NCI-H187 treated with DMSO at 0.1 percent for 48 hours (cell line): ENCODE measurements at places on chromosomes 16 and 17.

DNA sequence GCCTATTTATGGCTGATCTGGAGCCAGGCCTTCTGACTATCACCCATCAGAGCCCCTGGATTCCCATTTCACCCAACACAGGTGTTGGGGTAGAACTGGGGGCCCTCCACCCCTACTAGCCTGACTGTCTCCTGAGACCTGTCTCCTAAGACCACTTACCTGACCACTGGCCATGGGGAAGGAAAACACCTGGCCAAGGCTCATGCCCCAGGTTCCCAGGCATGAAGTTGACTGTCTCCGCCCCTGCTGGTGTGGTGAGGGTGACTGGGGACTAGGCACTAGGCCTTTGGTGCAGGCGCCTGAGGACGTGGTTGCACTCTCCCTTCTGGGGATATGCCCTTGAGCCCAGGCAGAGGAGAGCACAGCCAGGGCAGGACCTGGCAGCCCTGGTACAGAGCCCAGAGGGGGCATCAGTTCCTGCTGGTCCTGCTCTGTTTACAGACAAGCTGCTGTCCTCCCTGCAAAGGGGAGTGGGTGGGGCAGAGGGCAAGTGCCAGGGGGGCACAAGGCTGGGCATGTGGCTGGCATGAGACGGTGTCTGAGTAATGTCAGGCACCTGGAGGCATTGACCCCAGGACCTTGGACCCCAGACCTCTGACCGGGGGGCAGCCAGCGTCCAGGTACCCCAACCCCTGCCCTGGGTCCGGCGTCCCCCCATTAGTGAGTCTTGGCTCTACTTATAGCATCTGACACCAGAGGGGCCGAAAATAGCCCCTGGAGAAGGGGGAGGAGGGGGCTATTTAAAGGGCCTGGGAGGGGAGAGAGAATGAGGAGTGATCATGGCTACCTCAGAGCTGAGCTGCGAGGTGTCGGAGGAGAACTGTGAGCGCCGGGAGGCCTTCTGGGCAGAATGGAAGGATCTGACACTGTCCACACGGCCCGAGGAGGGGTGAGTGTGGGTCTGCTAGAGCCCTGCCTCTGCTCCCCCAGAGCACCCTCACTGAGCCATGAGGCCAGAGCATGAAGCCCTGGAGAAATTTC, at the start of gene TCAP:
Gene TCAP (plus strand): TSS at position 769 of the 981 bp plus-strand sequence. CDS start 11 bp downstream, at position 780.
- no peak for DNase-seq

DNA sequence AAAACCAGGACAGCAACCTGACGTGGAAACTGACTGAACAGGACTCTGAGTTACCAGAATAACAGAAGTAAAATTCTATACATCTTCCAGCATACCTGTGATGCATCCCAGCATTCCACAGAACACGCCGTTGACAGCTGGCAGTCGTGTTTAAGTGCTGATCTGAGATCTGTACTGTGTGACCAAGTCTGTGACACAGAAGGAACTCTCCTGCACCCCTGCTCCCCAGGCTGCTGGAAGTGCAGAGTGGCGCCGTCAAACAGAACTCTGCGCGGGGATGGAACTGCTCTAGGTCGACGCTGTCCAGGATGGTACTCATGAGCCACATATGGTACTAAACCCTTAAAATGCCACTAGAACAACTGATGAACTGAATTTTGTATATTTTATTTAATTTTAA, 804 bp upstream of the ITGAE start:
- no peak for DNase-seq

- DNase-seq, result no peak
These were observed 868.3 kb downstream of the CDH11 start for GRCh38 chr16:64253525-64253924.

GRCh38 chr17:82394278-82394677, 22.7 kb downstream of the UTS2R start:
- DNase-seq, result no peak

DNA sequence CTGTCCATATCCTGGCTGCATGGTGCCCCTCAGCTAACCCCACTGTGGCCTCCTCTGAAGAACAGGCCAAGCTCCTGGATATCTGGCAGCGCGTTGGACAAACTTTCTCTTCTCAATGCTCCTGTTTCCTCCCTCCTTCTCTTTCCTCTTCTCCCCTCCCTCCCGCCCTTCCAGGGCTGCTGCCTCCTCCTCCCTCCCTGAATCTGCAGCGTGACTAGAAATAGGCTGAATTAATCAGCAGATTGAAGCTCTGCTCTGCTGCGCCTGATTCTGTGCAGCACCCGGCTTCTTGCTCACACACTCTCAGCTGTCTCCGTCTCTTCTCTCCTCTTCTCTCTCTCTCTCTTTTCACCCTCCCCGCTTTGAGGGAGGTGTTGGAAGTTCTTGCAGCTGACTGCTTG, 19.8 kb downstream of the TMEM94 start:
- no peak for DNase-seq

DNA sequence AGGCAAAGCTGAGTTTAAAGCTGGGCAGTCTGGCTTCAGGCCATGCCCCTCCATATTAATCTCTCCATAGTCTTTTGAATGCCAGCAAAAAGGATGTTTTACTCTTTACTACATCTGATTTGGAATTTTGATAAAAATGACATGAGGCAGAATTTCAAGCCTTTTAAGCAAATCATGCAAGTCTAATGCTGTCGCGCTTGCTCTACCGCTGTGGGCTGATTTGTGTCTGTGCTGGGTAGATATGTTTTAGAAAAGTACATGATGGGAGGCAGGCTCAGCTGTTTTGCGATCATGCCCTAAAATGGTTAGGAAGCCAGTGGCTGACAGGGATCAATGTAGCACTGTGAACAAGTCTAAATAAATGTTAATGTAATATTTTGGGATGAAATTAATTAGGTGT, 311.9 kb downstream of the CA10 start:
- no peak for DNase-seq

GRCh38 chr16:85628265-85628556, 15.1 kb downstream of the GSE1 start:
- no peak for DNase-seq

DNA sequence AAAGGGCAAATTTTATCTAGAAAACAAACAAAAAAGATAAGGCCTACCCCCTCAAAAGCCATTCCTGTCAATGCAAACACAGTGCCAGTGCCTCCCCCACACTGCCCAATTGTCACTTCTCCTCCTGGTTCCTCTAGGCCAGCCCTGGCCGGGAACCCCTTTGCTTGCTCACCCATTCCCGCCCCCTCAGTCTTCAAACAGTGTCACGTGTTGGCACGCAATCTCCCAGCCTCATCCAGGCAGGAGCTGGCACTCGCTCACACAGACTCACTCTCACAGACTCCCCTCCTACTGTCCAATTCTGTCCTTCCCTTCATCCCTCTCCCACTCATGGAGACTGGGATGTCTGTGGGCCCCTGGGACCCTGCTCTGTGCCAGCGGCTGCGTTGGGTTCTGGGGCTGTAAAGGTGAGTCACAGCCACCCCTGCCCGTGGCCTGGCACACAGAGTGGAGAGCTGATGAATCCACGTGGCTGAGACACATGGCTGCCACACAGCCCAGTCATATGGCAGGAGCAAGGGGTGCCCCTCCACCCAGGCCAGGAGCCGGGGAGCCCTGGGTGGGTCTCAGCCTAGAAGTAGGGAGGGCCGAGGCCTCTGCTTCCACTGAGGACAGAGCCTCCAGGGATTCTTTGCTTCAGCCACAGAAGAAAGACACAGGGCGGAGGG, 54.8 kb downstream of the VAC14 start:
- DNase-seq, result no peak

- DNase-seq, result no peak
These were observed 4.0 kb upstream of the MFAP4 start for GRCh38 chr17:19390951-19391350.

DNA sequence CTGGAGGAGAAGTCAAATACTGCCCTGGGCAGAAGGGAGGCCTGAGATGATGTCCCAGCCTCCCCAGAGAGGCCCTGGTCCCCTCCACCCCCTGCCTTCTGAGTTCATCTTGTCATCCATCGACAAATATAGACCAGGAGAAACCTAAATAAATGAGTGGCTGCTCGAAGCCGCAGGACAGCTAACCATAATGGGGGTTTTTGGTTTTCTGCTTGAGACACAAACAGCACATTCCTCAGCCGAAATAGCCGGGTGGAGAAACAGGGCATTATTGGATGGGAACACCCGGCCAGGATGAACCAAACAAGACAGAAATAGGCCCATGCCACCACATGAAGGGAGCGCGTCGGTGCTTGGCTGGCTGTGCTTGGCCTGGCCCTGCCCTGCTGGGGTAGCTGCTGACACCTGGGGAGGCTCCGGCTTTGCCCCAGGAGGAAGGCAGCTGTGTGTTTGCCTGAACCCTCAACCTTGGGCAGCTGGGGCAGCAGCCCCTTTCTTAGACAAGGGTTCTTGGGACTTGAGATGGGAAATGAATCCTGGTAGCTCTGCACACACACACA, 188.1 kb downstream of the IRX5 start:
- no peak for DNase-seq

GRCh38 chr16:84087001-84087400, 29.7 kb downstream of the MBTPS1 start:
- DNase-seq, result no peak
